ENCODE measurements at places on chromosomes 2 and 18.

DNA sequence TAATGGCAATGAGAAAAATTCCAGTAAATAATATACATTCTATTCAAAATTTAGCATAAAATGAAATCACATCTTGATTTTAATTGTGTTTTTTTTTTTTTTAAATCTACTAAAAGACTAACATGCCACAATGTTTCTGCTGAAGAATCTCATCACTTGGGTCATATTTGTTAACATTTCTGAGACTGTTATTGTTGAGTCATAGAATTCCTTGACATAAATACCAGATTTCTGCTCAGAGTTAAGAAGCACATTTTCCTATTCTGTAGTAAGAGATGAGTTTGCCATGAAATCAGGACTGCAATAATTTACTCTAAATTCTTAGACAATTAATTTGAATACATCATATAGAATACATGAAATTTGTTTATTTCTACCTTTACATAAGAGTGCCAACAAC is 154.9 kb upstream of the KYNU start:
- DNase-seq, result no peak

GRCh38 chr2:120741571-120742561 is 6.2 kb downstream of the GLI2 start:
- DNase-seq, result no peak

GRCh38 chr2:236548179-236548921 is 21.3 kb upstream of the ACKR3 start:
- DNase-seq, result no peak

DNA sequence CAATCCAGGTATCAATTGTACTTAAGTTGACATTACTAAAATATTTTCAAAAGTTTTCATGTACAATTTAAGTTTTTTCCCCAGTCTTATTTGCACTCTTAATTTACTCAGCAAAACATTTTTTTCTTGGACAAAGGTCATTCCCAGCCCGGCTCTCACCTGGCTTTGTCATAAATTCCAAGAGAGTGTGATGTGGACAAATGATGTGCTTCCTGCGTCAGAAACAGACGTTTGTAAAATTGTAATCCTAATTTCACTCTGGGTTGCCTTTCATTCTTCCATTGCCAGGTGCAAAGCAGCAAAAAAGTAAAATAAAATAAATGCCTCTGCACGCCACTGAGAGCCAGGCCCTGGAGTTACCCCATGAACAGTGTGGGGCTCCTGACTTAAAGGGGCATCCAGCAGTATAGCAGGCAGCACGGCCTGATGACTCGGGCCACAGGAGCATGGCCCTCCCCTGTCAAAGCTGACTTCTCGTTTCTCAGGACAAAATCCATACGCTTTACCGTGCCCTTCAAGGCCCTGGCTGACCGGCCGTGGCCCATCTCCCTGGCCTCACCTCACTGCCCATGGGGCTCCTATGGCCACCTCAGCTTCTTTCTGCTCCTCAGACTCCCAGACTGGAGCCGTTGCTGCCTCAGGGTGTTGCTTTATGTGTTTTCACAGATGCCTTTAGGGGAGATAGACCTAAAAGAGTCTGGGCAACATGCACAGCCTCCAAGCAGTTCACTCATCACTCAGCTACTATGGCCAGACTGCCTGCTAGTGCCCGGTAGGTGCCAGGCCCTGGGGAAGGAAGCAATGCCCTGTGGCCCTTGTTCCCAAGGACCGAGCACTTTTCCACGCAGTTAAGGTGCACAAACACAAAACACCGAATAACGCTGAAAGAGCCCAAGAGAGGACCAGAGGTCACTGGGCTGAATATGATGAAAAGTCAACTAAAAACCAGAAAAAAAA is 7.6 kb upstream of the TMEM185B start:
- no peak for DNase-seq

DNA sequence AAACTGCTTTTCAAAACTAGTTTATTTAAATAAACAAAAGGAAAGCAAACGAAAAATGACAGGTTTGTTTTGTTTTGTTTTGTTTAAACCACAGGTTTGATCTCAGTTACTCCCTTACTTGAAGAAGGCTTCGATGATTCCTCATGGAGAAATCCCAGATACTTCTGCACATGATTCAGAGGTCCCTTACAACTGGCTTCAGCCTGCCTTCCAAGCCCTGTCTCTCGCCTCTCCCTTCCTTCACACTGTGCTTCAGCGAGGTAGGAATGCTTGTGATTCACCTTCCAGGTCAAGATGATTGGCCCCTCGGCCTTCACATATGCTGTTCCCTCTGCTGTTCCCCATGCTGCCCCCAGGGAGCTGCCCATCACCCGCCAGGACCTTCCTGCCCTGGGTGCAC is 104.1 kb upstream of the ITGA6 start:
- no peak for DNase-seq

- DNase-seq, result no peak
These were observed 6.9 kb upstream of the TRAF3IP1 start for GRCh38 chr2:238313289-238313990.

- no peak for DNase-seq
These were observed 1984.9 kb upstream of the LRRTM1 start for GRCh38 chr2:82289446-82289845.

All from dermis blood vessel endothelial cell (primary cell).